Nephron progenitor cell (in vitro differentiated cells): ENCODE measurements at places on chromosomes 4 and X.

- no peak for DNase-seq
- H3K27ac ChIP-seq: no peak overlapping the region
- H3K27me3 ChIP-seq: no peaks in the 10 kb centered on the region
- H3K4me3 ChIP-seq: no peak overlapping the region
- no peaks in the 10 kb centered on the region for H3K4me1 ChIP-seq
- no peaks in the 10 kb centered on the region for H3K36me3 ChIP-seq
Measured at GRCh38 chr4:158523990-158524535, 2.4 kb downstream of the RXFP1 start.

- peak overlapping the region; percentile 99 for H3K27ac ChIP-seq
- H3K27me3 ChIP-seq: no peaks in the 10 kb centered on the region
- H3K36me3 ChIP-seq: no peaks in the 10 kb centered on the region
- peaks cover 52% of the 10 kb centered on the region for H3K4me1 ChIP-seq
- peak overlapping the region; percentile 99 for H3K4me3 ChIP-seq
Measured at GRCh38 chr4:86595426-86595805, 1.3 kb downstream of the PTPN13 start.

DNA sequence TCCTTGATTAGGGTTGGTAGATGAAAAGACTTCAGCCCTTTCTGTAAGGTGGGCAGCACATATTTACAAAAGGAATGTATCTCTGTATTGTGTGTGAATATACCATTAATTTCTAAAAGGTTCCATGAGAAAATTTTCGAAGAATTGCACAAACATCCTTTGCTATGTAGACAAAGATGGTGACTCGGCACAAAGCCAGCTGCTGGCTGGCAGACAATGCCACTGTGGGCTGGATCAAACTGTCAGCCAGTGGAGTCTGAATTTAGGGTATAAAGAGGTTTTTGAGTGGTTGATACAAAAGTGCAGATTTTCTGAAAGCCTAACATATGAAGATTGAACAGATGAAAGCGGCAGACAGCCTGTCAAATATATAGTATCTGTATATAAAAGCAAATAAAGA lies 5.6 kb upstream of the TXK start:
- H3K36me3 ChIP-seq: peaks cover 5% of the 10 kb centered on the region
- no peak overlapping the region for H3K27ac ChIP-seq
- no peaks in the 10 kb centered on the region for H3K27me3 ChIP-seq
- peaks cover 9% of the 10 kb centered on the region for H3K4me1 ChIP-seq

DNA sequence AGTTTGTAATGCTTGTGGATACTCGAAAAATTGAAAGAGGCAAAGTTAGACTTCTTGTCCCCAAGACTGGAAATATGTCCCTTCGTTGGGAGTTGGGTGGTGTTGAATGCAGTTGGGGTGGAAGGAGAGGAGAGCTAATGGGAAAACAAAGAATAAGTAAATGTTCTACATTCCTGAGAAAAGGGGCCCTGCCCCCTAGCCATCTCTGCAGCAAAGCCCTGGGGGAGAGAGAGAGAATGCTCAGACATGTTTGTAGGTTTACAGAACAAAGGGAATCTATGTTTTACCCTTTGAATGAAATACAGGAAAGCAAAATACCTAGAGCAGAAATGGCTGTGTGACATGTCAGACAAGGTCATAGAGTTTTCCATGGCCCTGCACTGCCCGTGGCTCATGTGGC lies 88.1 kb downstream of the RASL11B start:
- DNase-seq: no peak
- peaks cover 70% of the 10 kb centered on the region for H3K4me1 ChIP-seq
- peaks cover 8% of the 10 kb centered on the region for H3K36me3 ChIP-seq
- H3K4me3 ChIP-seq: no peak overlapping the region
- H3K27ac ChIP-seq: no peak overlapping the region
- H3K27me3 ChIP-seq: no peaks in the 10 kb centered on the region

GRCh38 chr4:121156822-121157769 lies 7.0 kb downstream of the TNIP3 start:
- peak; percentile 79 for DNase-seq
- no peaks in the 10 kb centered on the region for H3K36me3 ChIP-seq
- peak overlapping the region; percentile 90 for H3K4me3 ChIP-seq
- H3K27me3 ChIP-seq: peaks cover 8% of the 10 kb centered on the region
- no peak overlapping the region for H3K27ac ChIP-seq
- H3K4me1 ChIP-seq: peaks cover 23% of the 10 kb centered on the region

GRCh38 chr4:10007436-10007740 lies 13.9 kb downstream of the SLC2A9 start:
- peaks cover 9% of the 10 kb centered on the region for H3K27me3 ChIP-seq
- no peak overlapping the region for H3K4me3 ChIP-seq
- H3K4me1 ChIP-seq: peaks cover 13% of the 10 kb centered on the region
- H3K27ac ChIP-seq: no peak overlapping the region

GRCh38 chr4:171962110-171962509 lies 148.9 kb downstream of the GALNTL6 start:
- no peaks in the 10 kb centered on the region for H3K27me3 ChIP-seq
- no peak for DNase-seq
- H3K4me3 ChIP-seq: no peak overlapping the region
- no peak overlapping the region for H3K27ac ChIP-seq
- H3K36me3 ChIP-seq: no peaks in the 10 kb centered on the region

GRCh38 chr4:140363051-140363450 lies 10.4 kb upstream of the SCOC start:
- no peak for DNase-seq
- no peaks in the 10 kb centered on the region for H3K36me3 ChIP-seq
- H3K4me3 ChIP-seq: no peak overlapping the region
- peaks cover 36% of the 10 kb centered on the region for H3K27me3 ChIP-seq

- H3K27me3 ChIP-seq: no peaks in the 10 kb centered on the region
- no peaks in the 10 kb centered on the region for H3K4me1 ChIP-seq
- H3K36me3 ChIP-seq: peaks cover 71% of the 10 kb centered on the region
- no peak overlapping the region for H3K4me3 ChIP-seq
Measured at GRCh38 chr4:54737421-54737820, 79.7 kb downstream of the KIT start.
